Stimulated activated CD4-positive, alpha-beta T cell treated with anti-CD3 and anti-CD28 coated beads, Interleukin-12 subunit alpha, Interleukin-12 subunit beta, amount 100 ng/mL, for 48 hours (primary cell): ENCODE measurements at places on chromosomes 3 and 15.

GRCh38 chr15:45387380-45388007, 9.2 kb upstream of the GATM start:
- DNase-seq = no peak

GRCh38 chr3:62051506-62051905, 321.8 kb downstream of the FEZF2 start:
- no peak for DNase-seq

GRCh38 chr3:44105571-44105970, 136.1 kb upstream of the TOPAZ1 start:
- DNase-seq = no peak

DNA sequence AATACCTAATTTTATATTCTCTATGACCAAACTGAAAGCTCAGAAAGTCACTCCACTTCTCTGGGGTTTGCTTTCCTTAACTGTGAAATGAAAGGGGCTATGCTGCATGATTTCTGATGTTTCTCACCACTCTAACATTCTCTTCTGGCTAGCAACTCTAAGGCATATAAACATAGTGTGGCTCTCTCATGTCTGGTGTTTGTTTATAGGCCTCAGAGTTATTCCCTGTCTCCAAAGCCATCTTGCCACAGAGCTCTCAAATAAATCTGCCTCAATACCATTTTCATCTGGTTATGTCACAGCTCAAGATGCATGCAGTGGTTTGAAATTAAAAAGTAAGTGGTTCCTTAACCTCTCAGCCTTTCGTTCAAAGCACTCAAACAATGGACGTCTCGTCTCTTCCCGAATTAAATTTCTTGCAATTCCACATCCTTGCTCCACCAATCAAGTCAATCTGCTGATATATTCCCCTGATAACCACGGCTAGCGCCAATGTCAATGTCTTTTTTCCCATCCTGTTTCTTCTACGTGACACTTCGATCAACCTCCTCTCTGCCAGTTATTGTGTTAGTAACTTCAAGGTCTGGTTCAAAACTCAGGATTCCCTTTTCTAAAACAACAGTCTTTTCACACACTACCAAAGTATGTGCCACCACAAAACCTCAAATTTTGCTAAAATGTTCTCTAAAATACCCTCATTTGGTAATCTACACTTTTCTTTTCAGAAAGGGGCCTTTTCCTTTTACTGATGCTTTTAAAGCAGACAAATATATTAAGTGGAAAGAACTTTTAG, 16.0 kb downstream of the TOMM70 start:
- DNase-seq = no peak

- no peak for DNase-seq
Measured at GRCh38 chr15:57867970-57868798, 161.7 kb downstream of the POLR2M start.

GRCh38 chr3:178454726-178455125, 81.5 kb upstream of the KCNMB2 start:
- no peak for DNase-seq

DNA sequence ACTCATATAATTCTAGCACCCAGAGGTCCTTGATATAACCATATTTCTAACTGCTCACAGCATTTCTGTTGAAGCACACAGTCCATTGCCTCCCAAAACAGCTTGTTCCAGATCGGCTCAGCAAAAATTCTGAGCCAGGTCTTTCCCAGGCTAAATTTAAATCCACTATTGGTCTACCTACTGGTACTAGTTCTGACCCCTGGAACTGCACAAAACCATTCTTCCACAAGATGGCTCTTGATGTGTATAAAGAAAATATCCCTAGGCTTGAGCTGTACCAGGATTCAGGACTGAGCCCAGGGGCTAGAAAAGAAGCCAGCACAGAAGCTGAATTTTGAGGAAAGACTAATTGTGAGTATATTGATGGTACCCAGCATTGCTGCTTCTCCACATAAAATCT, 75.4 kb upstream of the ABHD17C start:
- DNase-seq = no peak

DNA sequence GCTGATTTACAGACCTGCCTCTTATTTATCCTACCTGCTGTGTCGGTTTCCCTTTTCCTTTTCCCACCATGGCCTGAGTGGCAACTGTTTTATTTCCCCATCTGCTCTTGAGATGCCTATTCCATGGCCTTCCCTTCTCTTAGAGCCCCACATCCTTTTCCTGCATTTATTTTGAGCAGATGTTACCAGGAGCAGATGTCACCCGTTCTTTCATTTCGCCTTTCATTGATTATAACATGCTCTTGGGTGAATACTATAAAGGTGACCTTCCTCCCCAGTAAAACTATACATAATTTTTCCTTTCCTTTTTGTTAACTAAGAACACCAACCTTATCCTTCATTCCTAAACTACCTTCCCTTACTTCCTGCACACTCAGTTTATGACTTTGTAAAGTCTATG, 8.5 kb upstream of the P2RY1 start:
- DNase-seq = no peak

DNA sequence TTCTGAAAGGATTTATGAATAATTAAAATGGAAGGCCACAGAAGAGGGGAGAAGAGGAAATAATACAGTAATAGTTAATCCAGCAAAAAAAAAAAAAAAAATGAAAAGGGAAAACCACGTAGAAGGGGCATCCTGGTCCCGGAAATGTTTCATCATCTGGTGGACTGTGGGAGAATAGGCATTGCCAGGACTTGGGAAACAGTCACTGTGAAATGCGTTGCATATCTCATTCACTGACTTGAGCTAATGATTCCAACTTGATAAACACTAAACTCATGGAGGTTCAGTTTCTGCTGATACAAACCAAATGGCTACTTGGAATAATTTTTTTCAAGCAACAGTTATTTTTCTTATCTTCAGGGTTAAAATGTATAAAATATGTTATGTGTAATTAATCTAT, 3.2 kb downstream of the XCR1 start:
- DNase-seq = no peak
